ENCODE measurements at places on chromosomes 6 and 20.

DNA sequence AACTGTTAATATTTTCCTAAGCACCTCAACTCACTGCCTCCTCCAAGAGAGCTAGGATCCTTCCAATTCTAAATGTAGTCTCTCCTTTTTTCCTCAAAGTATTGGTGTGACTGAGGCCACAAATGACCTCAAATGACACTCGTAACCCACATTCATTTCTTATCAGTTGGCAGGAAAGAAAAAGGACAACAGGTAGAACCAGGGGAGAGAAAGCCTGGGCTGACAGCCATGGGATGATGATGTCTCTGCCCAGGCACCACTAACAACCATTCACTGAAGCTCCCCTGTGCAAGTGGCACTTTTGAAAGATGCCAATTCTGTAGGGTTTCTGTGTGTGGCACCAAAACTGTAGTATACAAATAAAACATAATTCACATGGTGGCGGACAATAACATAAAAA is 7.4 kb downstream of the ZBTB24 start:
- no peak for DNase-seq

DNA sequence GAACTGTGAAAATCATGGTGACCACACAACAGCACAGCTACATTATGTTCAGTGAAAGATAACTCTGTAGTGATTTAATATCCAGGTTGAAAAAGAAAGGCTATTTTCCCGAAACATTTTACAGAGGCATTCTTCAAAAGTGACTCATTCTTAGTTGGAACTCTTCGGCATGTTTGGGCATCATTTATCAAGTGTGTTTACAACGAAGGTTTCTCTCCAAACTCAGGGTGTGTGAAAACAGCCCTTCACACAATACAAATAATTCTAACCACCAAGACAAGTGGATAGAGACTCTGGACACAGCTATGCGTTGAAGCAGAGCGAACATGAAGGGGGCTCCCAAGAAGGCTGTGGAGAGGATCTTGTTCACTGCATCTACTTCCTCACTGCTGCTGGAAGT is 57.6 kb downstream of the CBLN4 start:
- no peak for DNase-seq

- DNase-seq = no peak
Measured at GRCh38 chr6:47135772-47136171, 93.6 kb upstream of the ADGRF1 start.

GRCh38 chr6:31727717-31728671 is 1.1 kb downstream of the DDAH2 start:
- no peak for DNase-seq

- DNase-seq = no peak
Measured at GRCh38 chr6:107743311-107743710, 80.8 kb downstream of the SCML4 start.

GRCh38 chr6:5718231-5718947 is 288.3 kb downstream of the NRN1 start:
- no peak for DNase-seq

DNA sequence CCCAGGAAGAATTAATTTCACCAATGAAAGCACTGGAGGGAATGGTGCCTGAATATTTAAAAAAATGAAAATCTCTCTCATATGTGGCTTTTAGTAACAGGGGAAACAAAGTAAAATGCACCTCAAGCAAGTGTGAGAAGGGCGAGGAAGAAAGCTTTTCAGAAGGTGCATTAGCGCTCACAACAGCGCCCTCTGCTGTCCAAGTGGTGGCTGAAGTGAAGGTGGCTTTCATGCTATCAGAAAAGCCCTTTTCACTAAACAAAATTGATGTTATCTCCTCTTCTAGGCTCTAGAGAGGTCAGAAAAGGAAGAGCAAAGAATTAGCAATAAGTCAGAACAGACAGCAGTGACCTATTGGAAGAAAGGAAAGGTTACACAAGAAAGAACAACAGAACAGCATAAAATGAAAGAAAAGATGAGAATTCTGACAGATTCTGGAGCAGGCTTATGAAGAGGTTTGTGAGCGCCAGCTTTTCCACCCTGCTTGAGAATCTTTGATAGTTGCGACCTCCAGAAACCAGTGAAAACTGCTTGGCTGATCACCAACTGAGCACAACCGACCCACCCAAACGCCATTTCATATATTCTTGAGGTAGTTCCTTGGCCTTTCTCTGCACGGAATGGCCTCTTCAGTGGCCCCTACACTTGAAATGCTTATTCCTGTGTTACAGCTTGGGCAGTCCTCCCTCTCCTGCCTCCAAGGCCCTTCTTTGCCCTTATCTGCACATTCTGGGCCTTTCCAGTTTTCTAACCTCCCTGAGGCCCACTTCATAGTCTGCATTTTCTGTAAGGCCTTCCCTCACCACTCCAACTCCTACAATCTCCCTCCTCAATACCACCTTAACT is 45.3 kb downstream of the SMLR1 start:
- peak; percentile 63 for DNase-seq
